Stimulated activated CD4-positive, alpha-beta T cell treated with anti-CD3 and anti-CD28 coated beads, TNF-alpha, amount 100 ng/mL, for 24 hours (primary cell): ENCODE measurements at places on chromosomes 1 and 21.

DNA sequence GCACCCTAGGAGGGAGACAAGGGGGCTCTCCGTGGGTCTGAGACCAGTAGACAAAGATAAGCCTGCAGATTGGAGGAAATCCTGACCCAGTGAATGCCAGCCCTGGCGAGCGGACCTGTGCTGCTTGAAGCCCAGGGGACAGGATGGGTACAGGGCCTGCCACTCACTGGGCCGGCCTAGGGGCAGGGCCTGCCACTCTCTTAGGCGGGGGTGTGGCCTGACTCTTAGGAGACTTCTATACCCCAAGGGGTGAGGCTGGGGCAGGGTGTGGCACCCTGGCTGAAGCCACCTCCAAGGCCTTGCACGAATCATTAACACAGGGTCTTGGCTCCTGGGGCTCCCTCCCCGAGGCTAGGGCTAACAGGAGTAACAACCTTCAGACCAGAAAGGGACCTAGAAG lies 30.7 kb downstream of the TRIM62 start:
- DNase-seq: no peak

DNA sequence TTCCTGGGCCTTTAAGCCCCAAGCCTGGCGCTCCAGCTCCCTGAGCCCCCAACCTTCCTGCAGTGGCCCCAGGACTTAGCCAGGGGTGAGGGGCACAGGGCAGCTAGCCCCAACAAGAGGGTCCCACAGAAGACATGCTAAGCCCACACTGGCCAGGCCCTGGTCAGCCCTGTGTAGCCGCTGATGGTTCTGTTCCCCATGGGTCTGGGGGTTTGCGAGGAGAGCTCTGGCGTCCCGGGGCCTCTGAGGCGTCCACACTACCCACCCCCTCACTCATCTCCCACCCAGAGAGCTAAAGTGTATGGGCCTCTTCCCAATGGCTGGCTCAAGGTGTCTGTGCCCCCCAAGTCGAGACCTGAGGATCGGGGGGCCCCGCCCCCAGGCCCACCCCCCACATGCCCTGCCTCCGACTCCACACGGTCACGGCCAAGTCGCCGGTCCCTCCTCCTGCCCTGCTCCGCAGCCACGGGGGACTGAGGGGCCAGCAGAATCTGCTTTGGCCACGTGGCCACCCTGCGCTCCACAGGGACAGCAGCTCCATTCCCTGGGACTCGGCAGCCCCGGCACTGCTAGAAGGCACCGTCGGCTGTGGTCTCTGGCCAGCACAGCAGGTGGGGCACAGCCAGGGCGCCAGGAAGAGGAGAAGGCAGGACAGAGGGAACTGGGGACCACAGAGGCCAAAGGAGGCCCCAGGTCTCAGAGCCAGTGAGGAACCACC lies 7.8 kb downstream of the TNFRSF18 start:
- DNase-seq: no peak

DNA sequence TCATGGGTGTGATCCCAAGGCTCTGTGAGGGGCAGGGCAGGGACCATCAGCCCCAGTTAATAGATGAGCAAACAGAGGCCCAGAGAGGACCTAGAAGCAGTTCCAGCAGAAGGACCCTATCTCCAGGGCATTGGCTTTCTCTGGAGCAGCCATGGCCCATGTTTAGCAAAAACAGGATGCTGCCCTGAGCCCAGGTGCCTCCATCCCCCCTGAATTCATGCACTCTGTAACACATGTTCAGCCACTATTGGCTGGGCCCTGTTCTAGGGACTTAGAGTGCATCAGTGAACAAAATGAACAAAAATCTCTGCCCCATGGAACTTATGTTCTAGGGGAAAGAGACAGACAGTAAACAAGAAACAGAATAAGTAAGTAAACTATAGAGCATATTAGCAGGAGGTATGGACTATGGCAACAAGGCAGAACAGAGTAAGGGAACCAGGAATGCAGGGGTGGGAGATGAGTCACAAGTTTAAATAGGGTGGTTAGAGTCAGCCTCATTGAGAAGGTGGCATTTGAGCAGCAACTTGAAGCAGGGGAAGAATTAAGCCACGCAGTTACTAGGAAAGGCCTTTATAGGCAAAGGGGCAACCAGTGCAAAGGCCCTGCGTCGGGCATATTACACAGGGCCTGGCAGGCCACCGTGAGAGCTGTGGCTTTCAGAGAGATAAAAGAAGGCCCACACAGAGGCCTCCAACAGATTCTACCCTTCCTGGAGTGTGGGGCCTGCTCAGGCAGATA lies 185.9 kb upstream of the EDN2 start:
- no peak for DNase-seq

DNA sequence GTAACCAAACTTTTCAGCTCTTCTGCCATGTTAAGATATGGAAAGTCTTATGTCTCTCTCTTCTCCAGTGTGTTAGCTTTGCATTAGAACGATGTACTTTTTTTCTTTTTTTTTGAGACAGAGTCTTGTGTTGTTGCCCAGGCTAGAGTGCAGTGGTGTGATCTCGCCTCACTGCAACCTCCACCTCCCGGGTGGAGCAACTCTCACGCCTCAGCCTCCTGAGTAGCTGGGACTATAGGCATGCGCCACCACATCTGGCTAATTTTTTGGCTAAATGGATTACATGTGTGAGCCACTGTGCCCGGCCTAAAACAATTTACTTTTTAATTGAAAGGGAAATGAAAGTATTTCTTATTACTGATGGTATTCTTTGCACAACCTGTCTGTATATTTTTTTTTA lies 35.8 kb downstream of the SPEN start:
- no peak for DNase-seq

- DNase-seq: no peak
Observed at GRCh38 chr1:174990382-174990999, 9.3 kb upstream of the CACYBP start.

DNA sequence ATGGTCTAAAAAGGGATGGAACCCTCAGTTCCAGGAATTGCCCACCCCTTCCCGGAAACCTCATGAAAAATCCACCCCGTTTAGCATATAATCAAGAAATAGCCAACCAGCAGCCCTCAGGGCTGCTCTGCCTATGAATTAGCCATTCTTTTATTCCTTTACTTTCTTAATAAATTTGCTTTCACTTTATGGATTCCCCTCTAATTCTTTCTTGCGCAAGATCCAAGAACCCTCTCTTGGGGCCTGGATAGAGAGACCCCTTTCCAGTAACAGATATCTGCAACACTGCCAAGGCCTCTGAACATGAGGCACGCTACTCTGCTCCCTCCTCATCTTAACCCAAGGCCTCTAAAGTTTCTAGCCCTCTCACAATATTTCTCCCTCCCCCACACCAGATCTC lies 58.9 kb upstream of the POU2F1 start:
- DNase-seq: no peak

GRCh38 chr1:29679828-29680558 lies 443.7 kb downstream of the PTPRU start:
- DNase-seq: no peak

- DNase-seq: no peak
Observed at GRCh38 chr1:32754317-32755097, 51.9 kb upstream of the SYNC start.

DNA sequence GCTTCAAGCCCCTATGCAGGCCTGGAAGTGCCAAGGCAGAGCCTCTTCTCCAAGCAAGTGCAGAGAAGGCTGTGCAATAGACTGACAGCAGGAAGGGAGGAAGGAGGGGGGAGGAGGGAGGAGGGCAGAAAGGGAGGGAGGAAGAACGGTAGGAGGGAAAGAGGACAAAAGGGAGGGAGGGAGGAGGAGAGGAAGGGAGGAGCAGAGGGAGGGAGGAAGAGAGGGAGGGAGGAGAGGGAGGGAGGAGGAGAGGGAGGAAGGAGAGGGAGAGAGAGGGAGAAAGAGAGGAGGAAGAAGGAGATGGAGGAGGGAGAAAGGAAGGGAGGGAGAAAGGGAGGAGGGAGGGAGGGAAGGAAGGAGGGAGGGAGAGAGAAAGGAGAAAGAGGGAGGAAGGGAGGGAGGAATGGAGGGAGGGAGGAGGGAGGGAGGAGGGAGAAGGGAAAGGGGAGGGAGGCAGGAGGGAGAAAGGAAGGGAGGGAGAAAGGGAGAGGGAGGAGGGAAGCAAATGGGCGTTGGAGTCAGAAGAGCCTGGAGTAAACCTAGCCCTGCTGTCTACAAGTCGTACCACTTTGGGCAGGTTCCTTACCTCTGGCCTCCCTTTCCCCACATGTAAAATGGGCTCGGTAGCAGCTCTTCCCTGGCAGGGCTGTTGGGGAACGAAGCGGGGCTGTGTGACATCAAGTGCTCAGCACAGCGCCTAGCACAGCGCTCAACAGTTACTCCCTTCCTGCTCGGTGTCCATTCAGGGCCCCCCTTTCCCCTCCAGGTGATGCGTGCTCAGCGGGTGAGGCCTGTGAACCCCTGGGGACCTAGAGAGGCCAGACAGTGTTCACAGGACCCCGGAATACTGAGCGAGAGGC lies 244.6 kb downstream of the NPHP4 start:
- no peak for DNase-seq

DNA sequence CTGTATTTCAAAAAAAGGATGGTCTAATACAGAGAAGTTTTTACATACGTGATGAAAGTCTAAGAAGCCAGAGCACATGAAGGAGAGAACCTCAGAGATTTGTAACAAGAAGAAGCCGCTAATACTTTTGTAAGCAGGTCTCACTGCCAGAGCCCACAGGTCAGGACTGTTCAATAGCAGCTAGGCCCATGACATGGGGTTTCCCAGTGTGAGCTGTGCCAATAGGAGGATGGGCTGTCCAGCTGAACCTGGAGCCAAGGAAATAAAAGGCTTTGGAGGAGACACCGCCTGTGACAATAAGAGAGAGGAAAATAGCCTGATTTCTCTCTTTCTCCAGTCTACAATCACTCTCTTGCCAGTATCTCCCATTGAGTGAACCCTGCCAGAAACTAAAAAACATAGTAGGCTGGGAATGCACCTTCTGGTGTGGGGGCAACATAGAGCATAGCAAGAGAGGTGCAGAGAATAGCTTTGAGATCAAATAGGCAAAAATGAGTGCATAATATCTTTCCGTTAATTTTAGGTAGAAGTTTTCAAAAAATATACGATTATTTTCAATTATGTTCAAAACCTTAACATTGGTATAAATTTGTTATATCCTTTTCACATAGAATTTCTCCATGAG lies 360.3 kb downstream of the NEGR1 start:
- DNase-seq: no peak

GRCh38 chr1:28436211-28436769 lies 66.8 kb downstream of the PHACTR4 start:
- no peak for DNase-seq

DNA sequence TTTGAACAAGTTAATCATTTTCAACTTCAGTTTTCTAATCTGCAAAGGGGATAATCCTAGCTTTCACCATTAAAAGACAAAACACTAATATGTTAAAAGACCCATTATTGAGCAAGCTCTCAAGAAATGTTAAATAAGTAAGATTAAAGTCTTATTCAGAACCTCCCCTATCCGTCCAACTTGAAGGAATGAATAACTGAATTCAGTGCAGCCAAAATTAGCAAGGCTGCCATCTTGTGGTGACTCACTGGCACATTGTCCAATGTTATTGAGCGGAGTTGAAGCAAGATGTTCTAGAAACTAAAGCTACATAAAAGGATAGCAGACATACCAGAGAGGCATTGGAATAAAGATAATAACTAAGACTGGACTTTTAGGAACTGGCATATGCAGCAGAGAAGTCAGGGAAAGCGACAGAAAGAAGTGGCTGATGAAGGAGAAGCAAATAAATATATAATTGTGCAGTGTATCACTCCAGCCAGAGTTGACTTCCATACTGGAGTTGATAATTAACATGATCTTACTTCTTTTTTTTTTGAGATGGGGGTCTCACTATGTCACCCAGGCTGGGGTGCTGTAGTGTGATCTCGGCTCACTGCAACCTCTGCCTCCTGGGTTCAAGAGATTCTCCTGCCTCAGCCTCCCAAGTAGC lies 8.2 kb upstream of the CAP1 start:
- peak; percentile 26 for DNase-seq

DNA sequence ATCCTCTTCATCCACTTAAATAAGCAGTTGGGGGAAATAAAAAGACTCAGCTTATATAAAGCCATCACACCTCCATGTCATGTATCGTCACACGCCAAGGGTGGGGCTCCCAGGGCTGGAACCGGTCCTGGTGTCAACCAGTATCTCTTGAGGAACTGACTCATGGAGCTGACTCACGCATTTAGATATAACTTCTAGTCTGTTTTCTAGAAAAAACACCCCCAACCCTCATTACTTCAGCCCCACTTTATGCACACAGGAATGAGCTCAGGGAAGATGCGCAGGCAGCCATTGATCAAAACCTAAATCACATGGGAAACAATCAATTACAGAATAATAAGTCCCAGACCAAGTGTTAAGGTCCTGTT lies 6.9 kb upstream of the IL22RA1 start:
- peak; percentile 47 for DNase-seq
